ENCODE measurements at places on chromosomes 12 and 14.

DNA sequence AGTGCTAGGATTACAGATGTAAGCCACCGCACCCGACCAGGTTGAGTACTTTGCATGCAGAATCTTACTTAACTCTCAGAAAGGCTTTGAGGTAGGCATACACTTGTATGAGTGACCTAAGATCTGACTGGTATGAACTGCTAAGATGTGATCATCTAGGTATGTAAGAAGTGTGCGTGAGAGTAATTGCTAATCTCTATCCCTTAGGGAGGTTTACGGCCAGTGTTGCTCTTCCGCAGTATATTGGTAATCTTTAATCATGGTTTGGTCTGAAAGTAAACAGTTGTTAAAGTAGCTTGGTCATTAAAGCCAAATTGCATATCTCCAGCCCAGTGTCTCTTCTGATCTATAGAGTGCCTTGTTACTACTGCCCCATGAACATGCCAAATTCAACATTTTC is 7.8 kb downstream of the UNG start:
- DNase-seq = no peak

DNA sequence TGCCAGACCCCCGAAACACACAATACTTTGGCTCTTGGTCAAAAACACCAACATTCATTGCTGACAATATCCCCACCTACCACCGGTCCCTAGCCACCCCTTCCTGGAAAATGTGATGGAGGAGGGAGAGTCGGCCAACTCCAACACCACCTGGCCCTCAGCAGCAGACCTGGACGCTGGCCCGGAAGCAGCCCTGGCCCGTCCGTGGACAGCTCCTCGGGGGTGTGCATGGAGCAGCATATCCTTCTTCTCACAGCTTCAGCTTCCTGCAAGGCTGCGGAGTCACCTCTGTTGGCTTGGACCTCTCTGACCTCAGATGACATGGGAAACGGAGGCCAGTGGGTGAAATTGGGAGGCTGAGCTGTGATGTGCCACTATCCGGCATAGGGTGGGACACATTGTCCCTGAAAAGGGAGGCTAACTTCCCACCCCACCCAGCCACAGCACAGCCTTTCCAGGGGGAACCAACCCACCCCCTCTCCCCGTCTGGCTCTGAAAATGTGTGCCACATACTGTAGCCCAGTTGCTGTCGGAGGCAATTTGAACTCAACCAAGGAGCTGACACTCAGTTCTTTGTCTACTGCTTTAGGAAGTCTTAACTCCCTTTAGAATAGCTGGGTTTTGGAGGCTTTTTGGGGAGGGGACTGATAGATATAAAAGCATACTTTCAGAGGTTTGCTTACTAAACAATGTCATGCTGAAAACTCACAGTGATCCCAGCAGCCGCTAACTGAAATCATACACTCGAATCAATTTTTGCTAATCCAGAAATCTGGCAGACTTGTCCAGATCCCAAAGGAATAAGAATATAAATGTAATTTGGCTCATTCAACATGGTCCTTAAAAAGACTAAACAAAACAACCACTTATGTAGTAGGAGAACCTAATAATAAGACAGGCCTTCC is 43.1 kb upstream of the LTA4H start:
- DNase-seq = no peak

DNA sequence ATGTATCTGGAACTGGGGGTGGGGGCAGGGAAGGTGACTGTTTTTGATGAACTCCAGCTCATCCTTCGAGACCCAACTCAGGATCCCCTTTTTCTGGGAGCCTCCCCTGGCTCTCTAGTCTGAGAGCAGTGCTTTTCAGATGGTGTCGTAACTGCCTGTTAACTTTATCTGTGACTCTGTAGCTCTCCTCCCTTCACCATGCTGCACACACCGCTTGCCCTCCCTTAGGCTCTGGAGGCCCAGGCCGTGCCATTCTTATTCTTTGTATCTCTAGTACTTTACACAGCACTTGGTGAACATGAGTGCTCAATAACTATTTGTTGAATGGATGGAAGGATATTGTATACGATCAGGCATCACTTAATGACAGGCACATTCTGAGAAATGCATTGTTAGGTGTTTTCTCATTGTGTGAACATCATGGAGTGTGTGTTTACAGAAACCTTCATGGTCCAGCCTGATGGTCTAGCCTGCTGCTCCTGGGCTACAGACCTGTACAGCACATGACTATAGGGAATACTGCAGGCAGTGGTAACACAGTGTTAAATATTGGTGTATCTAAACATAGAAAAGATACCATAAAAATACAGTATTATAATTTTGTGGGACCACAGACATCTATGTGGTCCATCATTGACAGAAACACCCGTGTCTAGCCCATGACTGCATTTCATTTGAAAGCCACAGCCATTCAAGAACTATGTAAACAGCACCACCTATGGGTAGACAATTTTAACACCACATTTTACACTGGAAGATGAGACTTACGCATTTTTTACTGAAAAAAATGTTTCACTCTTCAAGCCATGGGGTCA is 91.8 kb downstream of the EML1 start:
- peak; percentile 62 for DNase-seq

DNA sequence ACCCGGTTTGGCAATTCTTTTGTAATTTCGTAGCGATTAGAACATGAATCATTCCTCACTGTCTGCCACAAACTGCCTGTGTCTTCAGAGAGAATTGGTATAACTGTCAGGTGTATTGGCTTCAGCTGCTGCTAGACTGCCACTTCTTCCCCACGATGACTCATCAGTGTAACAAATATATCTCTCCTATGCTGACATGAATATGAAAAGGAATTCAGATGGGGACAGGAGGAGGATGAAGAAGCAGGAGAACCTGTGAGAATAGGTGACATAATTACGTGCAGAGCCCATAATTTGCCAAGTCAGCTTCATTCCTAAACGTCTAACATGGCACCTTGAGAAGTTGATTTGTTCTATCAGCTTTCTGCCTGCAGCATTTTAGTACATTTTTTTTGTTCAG is 64.9 kb downstream of the FRMD6 start:
- DNase-seq = no peak

GRCh38 chr12:114721266-114721665 is 37.3 kb upstream of the TBX3 start:
- DNase-seq = no peak

DNA sequence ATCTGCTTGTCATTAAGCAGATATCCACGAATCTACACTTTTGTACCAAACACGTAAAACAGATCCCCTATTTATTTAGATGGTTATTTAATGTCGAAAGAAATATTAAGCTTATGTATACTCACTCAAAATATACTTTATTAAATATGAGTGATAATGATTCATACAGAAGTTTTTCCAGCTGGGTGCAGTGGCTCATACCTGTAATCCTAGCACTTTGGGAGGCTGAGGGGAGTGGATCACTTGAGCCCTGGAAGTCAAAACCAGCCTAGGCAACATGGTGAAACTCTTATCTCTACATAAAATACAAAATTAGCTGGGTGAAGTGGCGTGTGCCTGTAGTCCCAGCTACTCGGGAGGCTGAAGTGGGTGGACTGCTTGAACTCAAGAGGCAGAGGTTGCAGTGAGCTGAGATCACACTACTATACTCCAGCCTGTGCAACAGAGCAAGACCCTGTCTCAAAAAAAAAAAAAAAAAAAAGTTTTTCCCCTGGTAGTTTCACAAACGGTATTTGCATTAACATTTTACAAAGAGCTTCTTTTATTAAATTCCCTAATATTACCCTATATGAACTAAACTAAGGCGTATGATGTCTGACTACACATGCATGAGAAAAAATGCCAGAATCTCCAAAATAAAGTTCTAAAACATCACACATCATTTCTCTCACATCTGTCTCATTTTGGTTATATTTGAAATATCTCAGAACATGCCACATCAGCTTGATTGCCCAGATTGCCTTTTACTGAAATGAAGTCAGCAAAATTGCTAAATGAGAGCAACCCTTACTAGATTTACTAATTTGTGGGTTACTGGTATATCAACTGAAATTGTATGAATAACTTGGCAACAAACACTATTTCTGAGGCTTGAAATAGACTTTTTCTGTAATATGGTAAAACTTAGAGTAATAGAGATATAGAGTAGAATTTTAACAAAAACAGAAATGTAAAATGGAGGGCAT is 74.9 kb downstream of the PAWR start:
- no peak for DNase-seq

DNA sequence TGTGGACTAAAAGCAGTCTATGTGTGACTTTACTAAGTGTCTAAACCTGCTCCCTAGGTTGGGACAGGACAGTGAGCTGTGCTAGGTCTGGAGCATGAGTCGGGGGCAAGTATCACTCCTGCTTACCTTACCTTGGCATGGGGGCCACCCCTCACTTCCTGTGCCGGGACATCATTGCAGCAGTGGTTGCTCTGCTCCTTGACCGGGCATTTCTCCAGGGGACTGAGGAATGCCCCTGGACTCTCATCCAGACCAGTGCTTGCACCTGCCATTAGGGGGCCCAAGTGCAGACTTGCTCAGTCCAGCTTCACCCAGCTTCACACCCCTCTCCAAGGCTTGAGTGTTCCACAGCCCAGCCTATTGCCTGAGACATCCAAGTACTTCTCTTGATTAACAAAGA is 84.7 kb upstream of the NELL2 start:
- no peak for DNase-seq

- DNase-seq = peak; percentile 56
These were observed 981.0 kb downstream of the TMEM121 start for GRCh38 chr14:106507354-106507753.

DNA sequence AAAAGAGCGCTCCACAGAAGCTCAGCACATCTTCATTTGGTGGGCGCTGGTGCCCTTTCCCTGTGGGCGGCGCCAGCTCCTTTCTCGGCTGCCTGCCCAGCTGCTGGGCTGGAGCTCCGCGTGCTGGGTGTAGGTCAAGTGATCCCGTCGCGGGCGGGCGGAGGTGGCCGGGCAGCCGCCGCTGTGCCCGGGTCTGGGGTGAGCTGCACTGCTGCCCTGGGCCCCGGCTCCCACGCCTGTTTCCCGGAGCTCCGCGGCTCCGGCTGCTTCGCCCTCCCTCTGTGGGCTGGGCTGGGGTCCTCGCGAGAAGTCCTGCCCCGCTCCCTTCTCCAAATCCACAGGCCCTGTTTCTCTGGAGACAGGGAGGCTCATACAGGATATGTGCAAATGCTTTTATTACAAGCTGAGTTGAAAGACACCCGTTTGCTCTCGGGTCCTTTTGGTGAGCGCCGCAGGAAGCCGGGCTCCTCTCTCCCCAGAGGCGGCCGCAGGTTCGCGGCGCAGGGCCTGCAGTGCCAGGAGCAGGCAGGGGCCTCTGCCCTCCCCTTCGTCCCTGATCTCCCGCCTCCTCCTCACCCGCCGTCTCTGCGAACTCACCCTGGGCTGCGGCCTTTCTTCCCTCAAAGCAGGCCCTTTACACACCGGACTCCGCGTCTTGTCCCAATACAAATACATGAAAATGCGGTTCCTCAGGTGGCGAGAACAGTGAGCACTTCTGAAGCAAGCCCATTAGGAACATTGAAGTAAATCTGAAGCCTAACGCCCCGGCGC is 67.8 kb upstream of the CAPRIN2 start:
- DNase-seq = no peak

- no peak for DNase-seq
These were observed 14.2 kb downstream of the CEP128 start for GRCh38 chr14:80927083-80927989.

- peak; percentile 31 for DNase-seq
These were observed 60.6 kb downstream of the FBXL14 start for GRCh38 chr12:1533602-1534304.

- DNase-seq = no peak
These were observed 9.1 kb upstream of the GLT1D1 start for GRCh38 chr12:128844031-128844635.

DNA sequence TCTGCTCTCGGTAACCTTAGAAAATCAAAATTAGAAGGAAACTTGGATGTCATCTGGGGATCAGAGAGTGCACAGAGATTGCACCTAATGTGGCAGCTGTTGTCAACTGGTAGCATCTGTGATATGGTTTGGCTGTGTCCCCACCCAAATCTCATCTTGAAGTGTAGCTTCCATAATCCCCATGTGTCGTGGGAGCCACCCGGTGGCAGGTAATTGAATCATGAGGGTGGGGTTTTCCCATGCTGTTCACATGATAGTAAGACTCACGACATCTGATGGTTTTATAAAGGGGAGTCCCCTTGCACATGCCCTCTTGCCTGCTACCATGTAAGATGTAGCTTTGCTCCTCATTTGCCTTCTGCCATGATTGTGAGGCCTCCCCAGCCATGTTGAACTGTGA is 127.7 kb upstream of the SRRM4 start:
- no peak for DNase-seq

DNA sequence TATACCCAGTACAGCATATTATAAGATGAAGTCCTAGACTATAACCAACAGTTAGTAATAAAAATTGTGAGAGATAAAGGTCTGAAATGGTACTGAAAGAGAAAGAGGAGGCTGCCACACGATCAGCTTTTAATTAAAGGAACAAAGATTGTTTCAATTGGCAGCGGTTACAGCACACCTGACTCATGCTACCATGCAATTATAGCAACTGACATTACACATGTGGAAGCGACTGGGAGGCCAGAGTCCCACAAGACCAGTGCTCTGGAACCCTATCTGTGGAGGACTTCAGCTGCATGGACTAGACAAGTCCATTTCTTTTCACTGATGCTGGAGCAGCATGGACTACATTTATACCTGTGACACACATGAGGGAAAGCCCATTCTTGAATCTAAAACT is 55.2 kb downstream of the SEL1L start:
- no peak for DNase-seq

DNA sequence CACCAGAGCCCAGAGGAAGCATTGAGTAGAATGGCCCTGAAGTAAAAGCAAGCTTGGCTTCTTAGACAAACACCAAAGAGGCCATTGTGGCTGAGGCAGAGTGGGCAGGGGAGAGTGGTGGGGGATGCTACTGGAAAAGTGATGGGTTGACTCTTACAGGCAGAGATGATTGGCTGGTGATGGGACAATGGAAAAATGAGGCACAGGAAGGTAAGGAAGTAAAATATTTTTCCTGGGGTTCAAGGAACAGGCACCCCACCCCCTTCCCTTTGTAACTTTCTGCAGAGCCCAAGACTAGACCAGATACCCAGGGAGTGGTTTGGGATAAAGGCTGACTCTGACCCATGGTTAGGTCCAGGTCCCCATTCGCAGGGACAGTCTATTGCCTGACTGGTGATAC is 34.9 kb upstream of the COL2A1 start:
- no peak for DNase-seq

- no peak for DNase-seq
These were observed 10.3 kb upstream of the KCNA1 start for GRCh38 chr12:4899364-4899763.

DNA sequence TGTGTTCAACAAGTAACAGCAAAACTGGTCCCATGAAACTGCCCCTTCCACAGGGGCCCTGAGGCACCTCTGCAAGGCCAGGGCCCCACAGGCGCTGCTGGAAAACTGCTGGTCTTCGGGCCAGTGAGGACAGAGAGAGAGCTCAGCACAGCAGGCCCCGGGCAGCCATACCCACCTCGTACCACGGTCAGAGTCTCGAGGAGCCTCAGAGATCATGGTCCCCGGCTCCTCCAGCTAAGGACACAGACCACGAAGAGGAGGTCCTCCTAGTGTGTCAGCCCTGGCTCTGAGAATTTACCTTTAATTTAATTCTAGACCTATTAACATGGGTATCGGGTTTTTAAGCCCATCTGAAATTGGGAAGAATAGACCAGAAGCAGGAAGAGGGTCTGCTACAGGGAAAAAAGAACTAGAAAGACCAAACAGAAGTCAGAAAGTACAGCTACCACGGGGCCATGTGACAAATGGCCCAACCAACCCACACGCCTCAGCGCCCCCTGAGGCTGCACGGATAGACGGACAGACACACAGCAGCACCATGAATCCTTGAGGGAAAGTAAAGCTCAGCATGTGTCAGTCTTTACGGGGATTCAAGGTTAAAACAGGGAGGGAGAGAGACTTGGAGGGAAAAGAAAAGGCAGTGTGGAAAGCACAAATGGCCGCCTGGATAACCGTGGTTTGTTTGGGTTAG is 22.9 kb downstream of the ANKRD9 start:
- DNase-seq = no peak

- no peak for DNase-seq
These were observed 46.5 kb upstream of the PRIMA1 start for GRCh38 chr14:93834699-93835371.
